Fibroblast of lung (primary cell): ENCODE measurements at places on chromosomes 2 and 18. TPM values are rescaled to one million over a fixed set of nuclear protein-coding genes. Genes with fewer than 3 reads are reported as not detected.

MRPL44 gene
- total RNA-seq = 31.3 and 34.0 TPM in 2 replicates

UGT1A5 gene
- total RNA-seq = not detected in 2 replicates

FAM124B gene
- total RNA-seq = not detected in 2 replicates

MAB21L4 gene
- not detected in 2 replicates for total RNA-seq

KIF1A gene
- not detected in 2 replicates for total RNA-seq

REL gene
- 2.3 and 2.8 TPM in 2 replicates for total RNA-seq

POTEI gene
- total RNA-seq = not detected in 2 replicates

SPEG gene
- total RNA-seq = 13.1 and 20.1 TPM in 2 replicates

DNAJC5G gene
- total RNA-seq = not detected in 2 replicates

CTNNA2 gene
- not detected in 2 replicates for total RNA-seq

FARSB gene
- total RNA-seq = 9.4 and 9.5 TPM in 2 replicates

TFPI gene
- 111 and 117 TPM in 2 replicates for total RNA-seq

SERPINB13 gene
- total RNA-seq = not detected in 2 replicates

TBR1 gene
- total RNA-seq = not detected in 2 replicates

FSHR gene
- under 0.01 TPM in 1 of 2 replicates, not detected in the other for total RNA-seq

SNORC gene
- 0.77 and 0.83 TPM in 2 replicates for total RNA-seq

SKA1 gene
- total RNA-seq = 1.0 and 4.6 TPM in 2 replicates

LHCGR gene
- total RNA-seq = not detected in 2 replicates

CRACDL gene
- total RNA-seq = under 0.01 TPM in 1 of 2 replicates, not detected in the other

C2orf69 gene
- total RNA-seq = 10.5 and 13.2 TPM in 2 replicates

EFHD1 gene
- total RNA-seq = not detected in 2 replicates

NEU2 gene
- total RNA-seq = not detected in 2 replicates

EFR3B gene
- total RNA-seq = 0.50 and 0.51 TPM in 2 replicates

TMEM200C gene
- 0.17 and 0.26 TPM in 2 replicates for total RNA-seq
